ENCODE measurements at places on chromosomes 7 and 10.

DNA sequence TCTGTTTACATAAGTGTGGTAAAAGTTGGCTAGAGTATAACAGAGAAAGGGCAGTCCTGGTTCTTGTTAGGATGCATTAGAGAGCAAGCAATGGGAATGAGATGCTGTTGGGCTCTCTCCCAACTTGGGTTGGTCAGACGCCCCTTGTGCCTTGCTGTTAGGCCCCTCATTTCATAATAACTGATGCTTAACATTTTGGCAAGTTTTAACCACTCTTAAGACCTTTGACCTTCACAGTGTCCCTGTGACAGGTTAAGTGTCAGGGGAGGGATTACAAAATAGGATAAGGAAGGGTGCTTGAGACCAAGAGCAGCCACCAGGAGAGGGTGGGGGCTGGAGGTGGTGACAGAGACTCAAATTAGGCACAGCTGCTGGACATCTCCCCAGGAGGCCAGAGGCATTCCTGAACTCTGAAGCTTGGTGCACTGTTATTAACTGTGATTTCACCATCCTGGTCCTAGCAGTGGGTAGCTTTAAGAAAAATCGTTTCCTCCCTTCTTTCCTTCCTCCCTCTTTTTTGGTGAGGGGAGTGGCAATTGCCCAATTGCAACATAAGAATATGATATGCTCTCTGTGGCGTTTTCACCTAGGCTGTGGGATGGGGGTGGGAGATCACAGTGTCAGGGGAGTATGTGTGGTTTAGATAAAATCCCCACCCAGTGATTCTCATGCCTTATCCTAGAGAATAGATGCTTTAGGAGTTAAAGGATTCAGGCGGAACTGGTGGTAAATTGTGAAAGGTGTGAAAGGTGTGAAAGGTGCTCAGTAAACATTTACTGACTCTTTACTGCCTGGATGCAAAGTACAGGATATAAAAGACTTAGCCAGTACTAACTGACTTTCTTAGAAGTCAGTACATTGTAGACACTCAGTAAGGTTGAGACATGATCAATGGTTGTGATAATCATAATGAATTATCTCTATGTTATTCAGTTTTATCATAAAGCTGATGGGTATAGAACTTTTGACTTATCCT lies 270.5 kb downstream of the BICC1 start:
- no peaks in the 10 kb centered on the region for H3K27me3 ChIP-seq
- no peak for DNase-seq
- peaks cover 9% of the 10 kb centered on the region for H3K4me1 ChIP-seq
- no peak overlapping the region for H3K4me3 ChIP-seq
- peak overlapping the region; percentile 22 for H3K27ac ChIP-seq

GRCh38 chr7:45610660-45611299 lies 36.6 kb downstream of the ADCY1 start:
- H3K36me3 ChIP-seq = peaks cover 2% of the 10 kb centered on the region
- H3K4me3 ChIP-seq = no peak overlapping the region
- H3K27me3 ChIP-seq = no peaks in the 10 kb centered on the region

DNA sequence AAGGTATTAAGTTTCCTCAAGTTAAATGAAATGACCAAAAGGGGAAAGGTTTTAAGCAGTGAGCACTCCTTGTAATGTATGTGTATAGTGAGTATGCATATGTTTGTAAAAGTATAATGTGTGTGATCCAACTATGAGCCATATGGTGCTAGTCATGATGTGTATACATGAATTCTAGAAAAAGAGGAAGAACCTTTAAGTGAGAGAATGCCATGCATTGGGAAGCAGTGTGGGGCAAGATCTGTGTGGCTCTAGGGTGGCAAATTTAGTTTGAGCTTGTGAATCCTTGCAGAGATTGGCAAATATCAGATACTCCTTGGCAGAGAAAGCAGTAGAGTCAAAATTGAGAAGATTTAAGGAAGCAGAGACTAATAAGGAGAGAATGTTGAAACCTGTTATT lies 435.0 kb downstream of the AUTS2 start:
- H3K4me3 ChIP-seq = no peak overlapping the region
- H3K4me1 ChIP-seq = no peaks in the 10 kb centered on the region
- no peak overlapping the region for H3K27ac ChIP-seq
- DNase-seq = no peak
- H3K27me3 ChIP-seq = no peaks in the 10 kb centered on the region

GRCh38 chr7:42272793-42273665 lies 36.0 kb upstream of the GLI3 start:
- DNase-seq = peak; percentile 7
- no peak overlapping the region for H3K27ac ChIP-seq
- H3K27me3 ChIP-seq = no peaks in the 10 kb centered on the region
- no peaks in the 10 kb centered on the region for H3K4me1 ChIP-seq

DNA sequence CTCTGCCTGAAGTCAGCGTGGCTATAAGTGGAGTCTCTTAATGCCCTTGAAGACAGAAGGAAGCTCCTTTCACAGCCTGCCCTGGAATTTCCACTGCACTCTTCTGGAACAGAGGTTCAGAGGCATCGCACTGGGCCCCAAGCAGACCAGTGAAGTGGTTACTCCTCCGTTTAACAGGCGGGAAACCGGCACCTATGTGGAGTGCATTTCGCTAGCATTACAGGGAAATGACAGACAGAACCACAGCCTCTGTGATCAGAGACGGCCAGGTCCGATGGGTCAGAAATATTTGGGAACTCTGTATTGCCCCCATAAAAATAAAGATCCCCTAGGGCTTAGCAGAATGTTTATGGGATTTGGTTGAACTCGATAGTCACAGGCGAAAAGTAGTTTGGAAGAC lies 406.9 kb upstream of the PRKCQ start:
- H3K27ac ChIP-seq = no peak overlapping the region
- H3K36me3 ChIP-seq = no peaks in the 10 kb centered on the region
- no peak for DNase-seq
- H3K4me1 ChIP-seq = no peaks in the 10 kb centered on the region
- H3K4me3 ChIP-seq = no peak overlapping the region
- H3K27me3 ChIP-seq = no peaks in the 10 kb centered on the region

DNA sequence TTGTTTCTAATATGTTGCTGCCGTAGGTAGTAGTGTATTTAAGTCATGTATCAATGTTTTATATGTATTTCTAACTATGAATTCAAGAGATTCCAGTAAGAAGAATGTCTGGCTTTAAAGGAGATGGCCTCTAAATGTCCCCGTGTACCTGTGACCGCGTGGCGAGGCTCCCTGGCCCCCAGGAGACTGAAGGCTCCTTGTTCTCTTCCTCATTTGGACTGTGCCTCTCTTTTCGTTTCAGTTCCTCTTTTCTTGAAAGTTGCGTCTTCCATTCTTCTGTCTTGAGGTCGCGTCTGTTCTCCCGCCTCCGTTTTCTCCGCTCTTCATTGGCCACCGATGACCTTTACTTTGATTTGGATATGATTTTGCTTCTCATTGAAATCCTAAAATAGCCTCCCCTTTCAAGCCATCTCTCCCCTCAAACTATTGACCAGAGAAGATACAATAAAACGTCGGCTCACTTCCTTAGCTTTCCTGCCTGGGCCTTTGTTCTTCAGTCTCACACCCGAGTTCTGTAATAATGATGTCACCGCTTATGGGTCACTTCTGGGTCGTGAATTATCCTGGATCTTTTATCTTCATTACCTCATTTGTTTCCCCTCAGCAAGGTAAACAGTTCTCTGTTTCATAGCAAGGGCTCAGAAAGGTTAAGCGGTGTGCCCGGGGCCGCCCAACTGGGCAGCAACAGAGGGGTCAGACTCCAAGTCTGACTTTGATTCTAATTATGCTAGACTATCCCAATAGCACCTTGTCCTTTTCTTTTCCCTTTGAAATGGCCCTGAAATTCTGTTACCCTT lies 28.7 kb downstream of the WIPI2 start:
- H3K27ac ChIP-seq = peak overlapping the region; percentile 42
- H3K4me3 ChIP-seq = no peak overlapping the region
- H3K36me3 ChIP-seq = peaks cover 78% of the 10 kb centered on the region
- H3K4me1 ChIP-seq = no peaks in the 10 kb centered on the region
- DNase-seq = peak; percentile 66

DNA sequence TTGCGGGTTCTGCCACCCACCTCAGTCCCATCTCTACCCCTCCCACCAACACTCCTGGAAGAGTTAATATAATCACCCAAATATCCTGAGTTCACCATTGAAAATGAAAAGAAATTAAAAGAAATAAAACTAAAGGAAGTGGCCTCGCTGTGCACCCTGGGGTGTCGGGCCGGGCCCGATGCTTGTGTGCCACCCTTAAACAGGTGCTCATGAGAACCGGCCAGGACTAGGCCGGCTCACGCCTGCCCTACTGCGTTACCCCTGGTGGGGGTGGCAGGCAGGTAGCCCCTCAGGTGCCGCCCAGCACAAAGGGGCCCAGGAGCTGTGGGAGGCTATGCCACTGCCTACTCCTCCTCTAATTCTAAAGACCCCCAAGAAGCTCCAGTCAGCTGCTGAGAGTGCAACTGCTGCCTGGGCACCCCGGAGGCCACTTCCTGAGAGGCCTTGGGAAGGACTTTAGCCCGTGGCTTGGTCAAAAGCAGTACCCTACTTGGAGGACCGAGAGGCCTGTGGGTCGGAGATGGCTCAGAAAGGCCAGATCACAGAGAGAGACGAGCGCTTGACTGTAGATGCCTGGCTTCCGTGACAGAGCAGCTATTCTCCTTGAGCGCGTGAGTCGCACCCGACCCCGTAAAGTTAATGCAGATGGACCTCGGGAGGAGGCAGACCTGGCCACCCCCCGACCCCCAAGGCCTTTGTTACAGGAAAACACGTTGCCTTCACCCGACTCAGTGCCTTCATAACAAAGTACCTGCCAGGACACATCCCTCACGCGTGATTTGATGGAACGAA lies 51.0 kb upstream of the PPP2R2D start:
- H3K27me3 ChIP-seq = peaks cover 2% of the 10 kb centered on the region
- no peak overlapping the region for H3K27ac ChIP-seq
- no peaks in the 10 kb centered on the region for H3K4me1 ChIP-seq

- peaks cover 48% of the 10 kb centered on the region for H3K4me1 ChIP-seq
- H3K27me3 ChIP-seq = no peaks in the 10 kb centered on the region
- peaks cover 34% of the 10 kb centered on the region for H3K36me3 ChIP-seq
- DNase-seq = no peak
- no peak overlapping the region for H3K4me3 ChIP-seq
- H3K27ac ChIP-seq = peak overlapping the region; percentile 95
Measured at GRCh38 chr7:157399086-157399687, 62.4 kb downstream of the DNAJB6 start.

GRCh38 chr7:21029006-21029405 lies 242.3 kb upstream of the SP8 start:
- no peak for DNase-seq
- H3K36me3 ChIP-seq = no peaks in the 10 kb centered on the region
- H3K27ac ChIP-seq = no peak overlapping the region
- H3K27me3 ChIP-seq = peaks cover 4% of the 10 kb centered on the region
- no peak overlapping the region for H3K4me3 ChIP-seq
- H3K4me1 ChIP-seq = no peaks in the 10 kb centered on the region

DNA sequence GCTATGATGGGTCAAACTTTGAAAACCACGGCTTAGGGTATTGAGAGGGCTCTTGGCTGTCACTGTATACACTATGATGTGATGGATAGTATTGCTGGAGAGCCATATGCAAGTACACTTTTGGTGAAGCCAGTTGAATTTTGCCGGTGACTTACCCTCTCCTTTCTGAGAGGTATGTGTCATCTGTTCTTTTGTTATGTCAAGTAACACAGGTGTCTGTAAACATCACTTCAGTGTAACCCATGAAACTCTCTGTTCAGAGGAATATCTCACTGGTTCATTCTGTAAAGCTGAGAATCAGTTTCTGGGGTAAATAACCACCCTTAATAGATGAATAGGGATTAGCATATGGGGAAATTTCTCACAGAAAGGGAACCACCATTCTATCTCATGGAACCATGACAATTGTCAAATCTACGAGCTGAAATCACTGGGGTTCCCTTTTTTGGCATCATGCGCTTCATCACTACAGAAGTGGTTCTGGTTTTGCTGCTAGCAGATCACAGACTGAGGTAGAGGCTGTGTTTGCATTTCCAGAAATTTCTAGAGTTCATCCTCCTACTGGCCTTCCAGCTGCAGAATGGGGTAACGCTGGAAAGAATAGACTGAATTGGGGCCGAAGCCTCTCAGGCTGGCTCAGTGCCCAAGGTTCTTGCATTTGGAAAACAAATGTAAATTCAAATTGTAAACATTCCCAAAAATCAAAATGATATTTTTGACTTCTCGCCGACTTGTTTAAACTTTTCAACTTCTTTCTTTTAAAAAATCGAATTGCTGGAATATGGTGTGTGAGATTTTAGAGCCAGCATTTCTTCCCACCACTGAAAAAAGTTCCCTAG lies 83.3 kb upstream of the CREB5 start:
- peak overlapping the region; percentile 54 for H3K27ac ChIP-seq
- no peaks in the 10 kb centered on the region for H3K36me3 ChIP-seq
- peaks cover 8% of the 10 kb centered on the region for H3K4me1 ChIP-seq
- no peaks in the 10 kb centered on the region for H3K27me3 ChIP-seq
- no peak overlapping the region for H3K4me3 ChIP-seq

DNA sequence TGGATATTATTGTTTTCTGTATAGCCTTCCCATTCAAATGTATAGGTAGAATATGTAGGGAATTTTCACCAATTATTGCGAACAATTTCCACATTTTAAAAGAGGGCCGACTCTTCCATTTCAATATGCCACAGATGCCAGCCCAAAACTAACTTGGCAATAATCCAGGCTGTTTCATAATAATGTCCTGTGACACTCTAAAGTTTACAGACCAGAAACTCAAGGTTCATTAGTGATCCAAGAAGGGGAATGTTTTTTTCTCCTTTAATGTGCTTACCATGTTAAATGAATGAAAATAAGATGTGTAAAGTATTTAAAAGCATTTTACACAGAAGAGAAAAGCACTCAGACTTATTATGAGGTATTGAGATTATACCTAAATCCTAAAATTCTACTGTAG lies 63.0 kb upstream of the FAM3C start:
- no peaks in the 10 kb centered on the region for H3K36me3 ChIP-seq
- H3K27ac ChIP-seq = no peak overlapping the region
- no peak for DNase-seq

DNA sequence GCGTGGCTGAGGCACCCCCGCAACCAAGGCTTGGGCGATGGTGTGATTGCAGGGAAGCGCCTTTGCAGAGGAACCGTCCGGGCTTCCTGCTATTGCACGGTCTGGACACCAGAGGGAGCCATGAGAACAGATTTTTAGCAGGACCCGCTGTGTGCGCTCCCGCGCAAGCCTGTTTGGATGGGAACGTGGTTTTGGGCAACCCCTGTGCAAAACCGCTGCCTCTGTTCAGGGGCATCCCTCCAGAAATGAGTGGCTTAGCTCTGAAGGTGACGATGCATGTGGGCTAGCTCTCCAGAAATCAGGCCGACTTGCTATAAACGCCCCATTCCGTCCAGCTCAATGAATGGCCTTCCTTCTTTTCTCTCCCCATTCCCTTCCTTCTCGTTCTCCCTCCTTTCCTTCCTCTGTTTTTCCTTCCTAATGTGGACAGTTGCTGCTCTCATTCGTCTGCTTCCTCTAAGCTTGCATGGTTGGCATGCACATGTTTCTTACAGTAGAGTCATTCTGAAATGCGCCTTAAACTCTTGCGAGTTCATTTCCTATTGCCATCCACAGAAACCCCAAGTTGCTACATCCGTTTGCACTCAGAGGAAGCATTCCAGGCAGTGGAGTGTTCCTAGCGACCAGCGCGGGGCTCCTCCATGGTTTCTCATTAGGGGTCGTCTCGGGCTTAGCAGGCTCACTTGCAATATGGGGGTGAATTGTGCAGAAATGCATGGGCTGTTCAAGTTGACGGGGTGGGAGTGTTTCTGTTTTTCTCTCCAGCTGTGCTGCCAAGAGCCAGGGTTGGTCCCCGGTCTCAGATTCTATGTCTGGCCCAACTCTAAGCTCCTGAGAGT lies 302.5 kb upstream of the GALNT17 start:
- H3K4me3 ChIP-seq = no peak overlapping the region
- no peaks in the 10 kb centered on the region for H3K36me3 ChIP-seq
- peak; percentile 80 for DNase-seq
- H3K4me1 ChIP-seq = peaks cover 10% of the 10 kb centered on the region
- peaks cover 2% of the 10 kb centered on the region for H3K27me3 ChIP-seq
- no peak overlapping the region for H3K27ac ChIP-seq

All from muscle of leg (tissue), 16 donors.